GOT3 (cell line): ENCODE measurements at places on chromosomes 13 and 19.

- DNase-seq: no peak
Measured at GRCh38 chr19:7970716-7971448, 27.4 kb upstream of the TIMM44 start.

- DNase-seq: no peak
Measured at GRCh38 chr19:5693195-5694166, 3.4 kb downstream of the RPL36 start.

DNA sequence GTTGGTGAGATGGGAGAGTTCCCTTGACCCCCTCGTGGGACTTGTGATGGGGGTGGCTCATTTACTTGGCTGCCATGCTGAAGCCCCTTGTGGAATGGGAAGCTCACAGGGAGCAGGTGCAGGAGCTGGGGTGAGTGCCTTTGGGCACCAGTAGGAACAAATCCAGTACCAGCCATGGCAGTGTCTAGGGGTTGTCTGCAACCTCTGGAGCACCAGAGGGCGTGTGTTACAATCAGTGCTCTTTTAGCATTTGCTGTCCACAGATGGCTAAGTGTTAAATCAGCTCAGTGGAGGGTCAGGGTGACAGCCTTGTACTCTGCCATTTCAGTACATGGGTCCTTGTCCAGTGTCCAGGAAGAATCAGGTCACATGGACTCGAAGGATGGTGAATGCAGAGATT, 75.6 kb downstream of the ATP8A2 start:
- DNase-seq: no peak

- no peak for DNase-seq
Measured at GRCh38 chr13:109165417-109165904, 536.0 kb downstream of the MYO16 start.

GRCh38 chr19:18514800-18515682, 6.8 kb downstream of the ELL start:
- no peak for DNase-seq

- no peak for DNase-seq
Measured at GRCh38 chr19:33302175-33302973, at the start of gene CEBPA. TSS of gene CEBPA (minus strand) at chr19:33302534. CDS start at chr19:33302414, 120 bp downstream.

- DNase-seq: no peak
Measured at GRCh38 chr13:31022928-31023530, 90.6 kb downstream of the TEX26 start.

- DNase-seq: no peak
Measured at GRCh38 chr13:30802501-30802900, 67.2 kb downstream of the ALOX5AP start.

- DNase-seq: no peak
Measured at GRCh38 chr13:59012731-59013130, 1151.0 kb downstream of the DIAPH3 start.

DNA sequence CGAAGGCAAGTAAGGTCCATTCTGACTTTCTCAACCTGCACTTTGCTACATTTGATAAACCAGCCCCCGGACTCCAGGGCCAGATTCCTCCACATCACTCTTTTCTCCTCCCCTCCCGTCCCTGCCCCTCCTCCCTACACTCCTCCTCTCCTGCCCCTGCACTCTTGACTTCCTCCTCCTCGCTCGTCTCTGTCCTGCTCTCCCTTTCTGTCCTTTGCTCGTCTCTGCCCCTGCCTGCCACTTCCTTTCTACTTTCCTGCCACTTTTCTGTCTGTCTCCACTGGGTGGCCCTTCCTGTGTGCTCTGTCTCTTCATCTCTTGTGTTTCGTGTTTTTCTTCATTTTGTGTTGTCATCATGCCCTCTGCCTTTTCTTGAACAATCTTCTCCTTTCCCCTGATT, 7.0 kb downstream of the U2AF2 start:
- no peak for DNase-seq
